ENCODE measurements at places on chromosomes 11 and 22.

DNA sequence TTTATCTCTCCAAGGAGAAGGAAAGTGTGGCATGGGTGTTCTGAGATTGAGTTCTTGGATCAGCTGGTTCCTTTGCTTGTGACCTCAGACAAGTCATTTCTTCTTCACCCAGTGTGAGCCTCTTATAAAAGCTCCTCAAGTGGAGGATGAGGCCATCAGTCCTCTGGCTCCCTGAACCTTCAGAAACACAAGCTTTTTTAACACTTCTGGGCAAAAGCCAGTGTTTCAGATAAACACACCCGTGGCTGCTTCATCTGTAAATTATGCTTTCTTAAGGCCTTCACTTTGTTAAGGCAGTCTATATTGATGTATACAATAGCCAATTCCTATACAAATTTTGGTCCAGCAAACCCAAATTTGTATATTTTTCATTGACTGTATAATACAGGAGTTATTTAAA, 179.9 kb downstream of the DBX1 start:
- DNase-seq, result no peak

DNA sequence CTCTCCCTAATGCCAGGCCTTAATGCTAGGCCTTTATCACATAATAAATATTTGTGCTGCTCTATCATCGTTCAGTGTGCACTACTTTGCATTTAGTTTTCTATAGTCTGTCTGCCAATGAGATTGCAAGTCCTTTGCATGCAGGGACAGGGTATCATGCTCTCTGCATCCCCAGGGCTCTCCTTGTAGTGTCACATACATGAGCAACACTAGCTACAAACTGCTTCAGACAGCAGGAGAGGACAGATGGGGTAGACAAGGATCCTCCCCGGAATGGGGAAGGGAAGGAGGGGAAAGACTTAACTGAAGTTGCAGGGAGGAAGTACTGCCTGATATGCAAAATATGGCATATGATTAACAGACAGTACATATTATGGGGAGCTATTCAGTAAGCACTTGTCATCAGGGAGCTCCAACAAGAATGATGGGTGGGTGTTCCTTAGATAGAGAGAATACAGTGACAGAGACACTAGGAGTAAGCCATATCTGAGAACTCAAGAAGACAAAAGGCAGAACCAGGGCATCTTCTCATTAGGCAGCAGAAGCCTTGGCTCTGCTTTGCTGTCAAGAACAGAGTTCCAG, 42.8 kb downstream of the ZNF202 start:
- DNase-seq, result no peak

GRCh38 chr11:76236092-76236999, 30.0 kb upstream of the WNT11 start:
- peak; percentile 4 for DNase-seq

GRCh38 chr11:13486926-13487660, 8.7 kb downstream of the PTH start:
- DNase-seq, result peak; percentile 43

DNA sequence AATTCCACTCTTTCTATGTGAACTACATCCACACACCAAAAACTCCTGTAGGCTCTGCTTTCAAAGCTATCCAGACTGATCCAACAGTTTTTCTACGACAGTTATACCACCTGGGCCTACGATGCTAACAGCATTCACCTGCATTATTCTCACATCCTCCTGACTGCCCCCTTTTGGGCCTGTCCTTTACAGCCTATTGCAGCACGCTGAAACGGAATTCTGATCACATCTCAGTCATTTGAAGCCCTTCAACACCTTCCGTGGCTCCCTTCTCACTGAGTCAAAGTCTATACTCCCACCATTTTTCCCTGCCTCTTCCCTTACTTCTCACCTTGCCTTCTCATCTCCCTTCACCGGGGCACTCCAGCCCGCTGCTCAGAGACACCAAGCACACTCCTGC, 791.3 kb upstream of the KIRREL3 start:
- no peak for DNase-seq

- no peak for DNase-seq
Measured at GRCh38 chr22:17581631-17582030, 18.3 kb downstream of the SLC25A18 start.

GRCh38 chr11:113874581-113875233, 665 bp downstream of the USP28 start:
- DNase-seq, result no peak

- DNase-seq, result no peak
Measured at GRCh38 chr11:78460471-78460870, 42.9 kb upstream of the GAB2 start.

- DNase-seq, result no peak
Measured at GRCh38 chr11:43504316-43504950, 145.7 kb downstream of the TTC17 start.

DNA sequence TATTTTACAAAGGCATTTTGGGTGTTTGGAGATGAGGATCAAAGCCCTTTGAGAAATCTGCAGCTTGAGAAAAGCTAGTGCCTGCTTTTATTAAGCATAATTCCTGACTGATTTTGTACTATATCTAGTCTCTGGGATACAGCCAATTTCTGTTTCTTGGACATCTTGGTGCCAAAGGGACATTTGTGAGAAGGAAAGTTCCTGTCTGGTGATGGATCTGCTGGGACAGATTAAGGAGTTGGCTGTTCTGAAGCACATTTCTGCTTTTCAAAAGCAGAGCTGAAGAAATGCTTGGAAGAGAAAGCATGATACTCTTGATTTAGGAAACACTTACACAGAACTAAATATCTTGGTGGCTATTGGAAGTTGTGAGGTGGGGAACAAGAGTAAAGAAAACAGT, 254.6 kb upstream of the CCDC90B start:
- no peak for DNase-seq

DNA sequence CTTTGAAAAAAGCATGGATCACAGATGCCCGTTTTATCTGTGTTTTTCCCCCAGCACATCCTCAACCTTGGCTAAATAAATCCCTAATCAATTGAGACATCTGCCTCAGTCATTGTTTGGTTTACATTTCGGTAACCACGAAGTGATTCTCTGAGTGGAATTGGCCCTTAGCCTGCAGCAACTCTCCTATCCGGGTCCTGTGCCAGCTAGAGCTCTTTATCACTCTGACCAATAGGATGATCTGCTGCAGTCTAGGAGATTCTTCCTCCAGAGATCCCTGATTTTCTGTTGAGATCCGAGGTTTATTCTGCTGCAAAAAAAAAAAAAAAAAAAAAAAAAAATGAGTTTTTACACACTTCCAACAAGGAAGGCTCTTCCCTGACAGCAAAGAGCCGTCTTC, 137.3 kb downstream of the KCNA4 start:
- no peak for DNase-seq

- DNase-seq, result no peak
Measured at GRCh38 chr11:36165621-36166397, 123.4 kb downstream of the COMMD9 start.

GRCh38 chr11:3021125-3021524, 29.0 kb upstream of the NAP1L4 start:
- DNase-seq, result no peak

GRCh38 chr22:44680481-44680894, 21.5 kb upstream of the PRR5 start:
- no peak for DNase-seq

DNA sequence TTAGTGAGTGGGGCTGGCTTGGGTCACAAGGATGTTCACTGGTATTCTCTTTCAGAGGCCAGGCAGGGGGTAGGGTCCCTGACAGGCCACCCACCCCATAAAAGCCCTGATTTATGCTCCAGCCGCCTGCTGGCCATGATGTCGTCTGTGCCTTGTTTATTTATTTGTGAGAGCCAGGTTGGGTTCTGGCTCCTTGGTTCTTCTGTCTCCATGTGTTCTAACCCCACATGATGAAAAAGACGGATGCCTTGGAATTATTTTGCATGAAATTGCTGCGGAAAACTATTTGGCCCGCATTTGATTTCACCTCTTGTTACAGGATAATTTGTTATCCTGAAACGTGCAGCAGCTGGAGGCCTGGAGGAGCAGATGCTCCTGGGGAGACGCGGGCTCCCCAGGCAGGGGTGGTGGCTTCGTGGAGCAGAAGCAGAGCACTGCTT, 46.3 kb upstream of the WNT11 start:
- DNase-seq, result no peak

DNA sequence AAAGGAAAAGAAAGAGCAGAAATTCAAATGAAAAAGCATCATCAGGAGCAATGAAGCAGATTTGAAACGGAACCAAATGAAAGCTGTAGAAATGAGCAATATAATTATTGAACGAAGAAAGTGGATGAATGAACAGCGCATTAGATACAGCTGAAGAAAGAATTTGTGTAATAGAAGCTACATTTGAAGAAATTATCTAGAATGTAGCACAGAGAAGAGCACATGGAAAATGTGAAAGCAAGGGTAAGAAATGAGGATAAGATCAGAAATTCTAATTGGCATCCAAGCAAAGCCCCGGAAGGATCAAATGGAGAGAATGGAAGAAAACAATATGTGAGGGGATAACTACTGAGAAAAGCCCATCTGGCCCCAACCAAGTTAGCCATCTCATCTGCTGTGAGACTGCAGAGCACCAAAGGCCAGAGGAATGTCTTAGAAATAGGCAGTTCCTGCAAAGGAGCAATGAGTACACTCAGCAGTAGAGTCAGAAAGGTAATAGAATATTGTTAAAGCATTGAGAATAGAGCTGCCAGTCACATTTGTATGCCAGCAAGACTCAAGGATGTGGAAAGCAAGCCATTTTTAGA, 51.9 kb downstream of the MED15 start:
- DNase-seq, result no peak

DNA sequence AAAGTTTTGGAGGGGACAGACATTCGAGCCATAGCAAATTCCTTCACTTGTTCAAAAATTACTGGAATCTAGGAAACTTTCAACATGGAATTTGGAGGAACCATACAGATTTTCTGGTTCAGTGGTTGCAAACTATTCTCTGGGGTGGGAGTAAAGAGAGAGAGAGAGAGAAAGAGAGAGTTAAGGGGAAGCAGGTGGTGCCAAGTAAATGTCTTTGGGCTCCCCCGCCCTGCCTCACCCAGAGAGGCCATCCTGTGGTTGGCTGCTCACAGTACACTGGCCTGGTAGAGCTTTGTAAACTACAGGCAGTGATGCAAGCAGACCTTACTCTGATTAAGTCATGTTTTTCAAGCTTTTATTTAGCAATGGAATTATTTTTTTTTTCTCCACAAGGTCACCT, 82.6 kb downstream of the ADAMTS15 start:
- no peak for DNase-seq

DNA sequence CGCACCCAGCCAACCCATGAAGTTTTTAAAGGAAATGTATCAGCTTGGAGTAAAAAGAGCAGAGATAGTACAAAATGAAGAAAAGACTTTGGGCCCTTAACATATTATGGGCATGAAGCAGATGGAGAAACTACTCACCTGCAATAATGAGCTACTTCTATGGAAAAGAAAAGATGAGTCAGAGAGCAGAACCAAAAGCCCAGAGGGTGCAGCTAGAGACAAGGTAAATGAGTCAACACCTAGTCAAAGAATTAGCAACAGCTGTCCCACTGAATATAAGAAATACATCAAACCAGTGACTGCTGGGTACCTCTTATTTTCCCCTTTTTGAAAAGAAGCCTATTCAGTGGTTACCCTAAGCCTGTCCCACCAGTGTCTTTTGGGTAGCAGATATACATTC, 61.8 kb downstream of the RPL27A start:
- DNase-seq, result no peak

GRCh38 chr11:12266943-12267342, 110.4 kb upstream of the PARVA start:
- no peak for DNase-seq

GRCh38 chr11:46895821-46896220, 22.5 kb downstream of the LRP4 start:
- DNase-seq, result no peak

- DNase-seq, result no peak
Measured at GRCh38 chr11:20035701-20036601, 124.3 kb downstream of the DBX1 start.

GRCh38 chr11:67262731-67263675, 3.3 kb upstream of the GRK2 start:
- peak; percentile 54 for DNase-seq

- no peak for DNase-seq
Measured at GRCh38 chr11:34495724-34496377, 17.7 kb downstream of the ELF5 start.

DNA sequence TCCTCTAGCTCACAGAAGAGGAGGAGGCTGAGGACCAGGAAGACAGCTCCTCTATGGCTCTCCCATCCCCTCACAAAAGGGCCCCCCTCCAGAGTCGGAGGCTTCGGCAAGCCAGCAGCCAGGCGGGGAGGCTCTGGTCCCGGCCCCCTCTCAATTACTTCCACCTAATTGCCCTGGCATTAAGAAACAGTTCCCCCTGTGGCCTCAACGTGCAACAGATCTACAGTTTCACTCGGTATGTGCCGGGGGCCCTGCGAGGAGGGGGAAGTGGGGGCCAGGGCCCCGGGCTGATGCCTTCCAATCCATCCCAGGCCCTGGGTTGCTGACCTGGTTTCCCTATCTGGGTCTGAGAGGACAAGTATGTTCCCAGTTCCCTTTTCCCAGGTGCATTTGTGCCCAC, 7.9 kb downstream of the FOXR1 start:
- no peak for DNase-seq

GRCh38 chr11:27873664-27874063, 173.4 kb upstream of the BDNF start:
- DNase-seq, result no peak

GRCh38 chr11:86287468-86287796, 14.6 kb upstream of the HIKESHI start:
- no peak for DNase-seq

GRCh38 chr11:86990031-86990430, 34.8 kb upstream of the FZD4 start:
- no peak for DNase-seq

GRCh38 chr11:110085255-110085838, 7.8 kb upstream of the ZC3H12C start:
- DNase-seq, result no peak

DNA sequence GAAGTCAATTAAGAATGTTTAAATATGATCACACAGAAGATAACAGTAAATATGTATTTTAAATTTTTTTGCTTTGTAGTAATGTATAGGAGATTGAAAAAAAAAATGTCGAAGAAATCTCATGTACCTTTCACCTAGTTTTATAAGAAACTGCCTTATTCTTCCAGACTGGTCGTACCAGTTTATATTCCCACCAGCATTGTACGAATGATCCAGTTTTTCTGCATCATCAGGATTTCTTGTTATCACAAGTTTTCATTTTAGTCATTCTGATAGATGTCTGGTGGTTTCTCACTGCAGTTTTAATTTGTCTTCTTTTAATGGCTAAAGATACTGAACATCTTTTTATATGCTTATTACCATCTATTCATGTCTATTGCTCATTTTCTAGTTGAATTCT, 101.8 kb upstream of the CTSC start:
- DNase-seq, result no peak

Data from effector memory CD4-positive, alpha-beta T cell (primary cell).